ENCODE measurements at places on chromosomes 4 and X. TPM values are rescaled to one million over a fixed set of nuclear protein-coding genes. Genes with fewer than 3 reads are reported as not detected.

The SAP30 gene
- total RNA-seq = 21.4 TPM

The NDUFC1 gene
- 55.9 TPM for total RNA-seq

The EMCN gene
- 22.3 TPM for total RNA-seq

The TMEM35A gene
- 6.5 TPM for total RNA-seq

The GPR34 gene
- total RNA-seq = not detected

The INTS6L gene
- total RNA-seq = 2.9 TPM

The GAGE12F gene
- total RNA-seq = not detected

The GPC3 gene
- total RNA-seq = not detected

The CLGN gene
- 0.32 TPM for total RNA-seq

The SSX2 gene
- not detected for total RNA-seq

The LONRF3 gene
- total RNA-seq = 9.4 TPM

The CCSER1 gene
- 1.4 TPM for total RNA-seq

The MAGEC3 gene
- not detected for total RNA-seq

The MAOA gene
- total RNA-seq = 20.8 TPM

The PRRG3 gene
- total RNA-seq = not detected

The FAM236B gene
- not detected for total RNA-seq

The PCDH11X gene
- total RNA-seq = not detected

The SPANXA2 gene
- not detected for total RNA-seq

The NAAA gene
- 23.7 TPM for total RNA-seq
